Tibial nerve (tissue), 4 donors: ENCODE measurements at places on chromosomes 5 and 9.

DNA sequence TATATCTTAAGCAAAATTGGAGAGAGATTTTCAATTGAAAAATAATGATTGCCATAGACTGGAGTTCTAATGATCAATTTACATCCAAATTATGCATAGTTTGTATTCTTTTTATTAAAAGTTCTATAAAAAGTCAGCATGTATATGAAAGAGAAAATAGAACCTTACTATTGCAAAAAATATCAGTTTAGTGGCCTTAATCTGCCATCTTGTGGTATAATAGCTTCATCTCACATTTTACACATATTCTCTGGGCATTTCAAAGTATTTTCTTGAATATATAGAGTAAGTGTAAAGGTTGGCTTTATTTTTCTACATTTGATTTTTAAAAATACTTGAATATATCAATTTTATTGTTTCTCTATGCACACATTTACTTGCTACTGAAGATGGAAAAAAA is 1858.6 kb upstream of the CDH9 start:
- no peak overlapping the region for H3K4me3 ChIP-seq
- no peak overlapping the region for H3K27ac ChIP-seq
- no peaks in the 10 kb centered on the region for H3K27me3 ChIP-seq
- H3K36me3 ChIP-seq, result no peaks in the 10 kb centered on the region
- H3K4me1 ChIP-seq, result no peaks in the 10 kb centered on the region

DNA sequence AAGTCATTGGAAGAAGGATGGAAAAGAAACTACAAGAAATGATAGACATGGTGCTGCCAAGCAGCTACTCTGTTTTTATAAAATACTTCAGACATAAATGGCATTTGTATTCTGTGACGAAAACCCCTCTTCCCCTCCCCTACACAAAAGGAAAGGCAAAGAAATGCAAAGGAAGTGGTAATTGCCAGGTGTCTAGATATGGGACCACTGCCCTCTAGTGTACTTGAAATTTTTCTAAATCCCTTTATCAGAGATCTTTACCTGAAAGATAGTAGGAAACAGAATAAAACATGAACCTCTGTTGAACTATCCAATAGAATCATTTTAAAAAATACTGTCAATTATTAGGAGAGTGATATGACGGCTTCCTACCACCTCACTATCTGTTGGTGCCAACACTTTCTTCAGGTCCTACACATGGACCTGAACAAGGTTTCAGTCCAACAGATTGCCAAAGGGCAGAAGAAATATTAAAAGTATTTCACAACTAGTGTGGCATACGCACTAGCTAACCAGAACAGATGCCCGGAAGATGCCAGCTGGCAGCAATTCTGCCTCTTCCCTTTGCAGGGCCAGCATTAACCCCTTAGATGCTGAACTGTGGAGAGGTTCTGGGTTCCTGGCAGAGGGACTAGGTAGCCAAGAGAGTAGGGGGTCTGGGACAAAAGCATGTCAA is 104.1 kb downstream of the TSSK1B start:
- H3K27ac ChIP-seq, result no peak overlapping the region
- no peaks in the 10 kb centered on the region for H3K27me3 ChIP-seq
- H3K4me3 ChIP-seq, result no peak overlapping the region
- DNase-seq, result no peak

GRCh38 chr5:36200513-36200912 is 41.2 kb downstream of the NADK2 start:
- no peaks in the 10 kb centered on the region for H3K4me1 ChIP-seq
- H3K4me3 ChIP-seq, result no peak overlapping the region
- H3K27ac ChIP-seq, result no peak overlapping the region
- H3K27me3 ChIP-seq, result no peaks in the 10 kb centered on the region

- H3K27ac ChIP-seq, result no peak overlapping the region
- no peaks in the 10 kb centered on the region for H3K36me3 ChIP-seq
- H3K4me3 ChIP-seq, result no peak overlapping the region
- DNase-seq, result no peak
- H3K4me1 ChIP-seq, result no peaks in the 10 kb centered on the region
These were observed 225.9 kb downstream of the RFX3 start for GRCh38 chr9:3299872-3300271.

DNA sequence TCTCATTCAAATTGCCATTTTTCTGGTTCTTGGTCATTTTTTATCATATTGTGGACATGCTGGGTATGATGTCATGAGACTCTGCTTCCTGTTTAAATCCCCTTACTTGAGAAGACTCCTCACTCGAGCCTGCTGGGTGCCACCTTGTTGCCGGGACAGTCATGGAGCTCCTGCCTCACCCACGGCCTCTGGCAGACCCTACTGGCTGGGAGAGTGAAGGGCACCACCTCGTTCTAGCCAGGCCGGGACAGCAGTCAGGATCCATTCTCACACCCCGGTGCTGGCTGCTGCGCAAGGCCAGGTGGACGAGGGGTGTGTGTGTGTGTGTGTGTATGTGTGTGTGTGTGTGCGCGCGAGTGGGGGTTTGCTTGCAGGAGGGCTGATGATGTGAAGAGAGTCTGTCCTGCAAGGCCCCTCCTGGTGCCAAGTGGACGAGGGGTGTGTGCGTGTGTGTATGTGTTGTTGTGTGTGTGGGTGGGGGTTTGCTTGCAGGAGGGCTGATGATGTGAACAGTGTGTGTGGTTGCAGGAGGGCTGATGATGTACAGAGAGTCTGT is 4.4 kb downstream of the CEP72 start:
- no peaks in the 10 kb centered on the region for H3K27me3 ChIP-seq
- H3K27ac ChIP-seq, result no peak overlapping the region
- no peak overlapping the region for H3K4me3 ChIP-seq
- no peak for DNase-seq
- peaks cover 3% of the 10 kb centered on the region for H3K4me1 ChIP-seq

GRCh38 chr9:128913995-128914772 is 6.6 kb upstream of the PHYHD1 start:
- peaks cover 2% of the 10 kb centered on the region for H3K36me3 ChIP-seq
- no peaks in the 10 kb centered on the region for H3K27me3 ChIP-seq
- H3K27ac ChIP-seq, result peak overlapping the region; percentile 98
- no peak for DNase-seq
- H3K4me3 ChIP-seq, result no peak overlapping the region
- H3K4me1 ChIP-seq, result peaks cover 3% of the 10 kb centered on the region

- no peaks in the 10 kb centered on the region for H3K36me3 ChIP-seq
- DNase-seq, result no peak
- H3K4me3 ChIP-seq, result no peak overlapping the region
- no peaks in the 10 kb centered on the region for H3K27me3 ChIP-seq
- no peak overlapping the region for H3K27ac ChIP-seq
- H3K4me1 ChIP-seq, result no peaks in the 10 kb centered on the region
These were observed 1.9 kb downstream of the CDH18 start for GRCh38 chr5:19986031-19986619.
